ENCODE measurements at places on chromosomes 2 and 18. TPM values are rescaled to one million over a fixed set of nuclear protein-coding genes. Genes with fewer than 3 reads are reported as not detected.

Gene KCNG2
- not detected for total RNA-seq

Gene SRSF7
- total RNA-seq = 329 TPM

Gene LCT
- 0.03 TPM for total RNA-seq

Gene PROKR1
- not detected for total RNA-seq

Gene YPEL5
- total RNA-seq = 52.1 TPM

Gene FAM237A
- total RNA-seq = not detected

Gene FRZB
- not detected for total RNA-seq

Gene COBLL1
- 3.9 TPM for total RNA-seq

Gene PLCL1
- not detected for total RNA-seq

Gene GDF7
- 0.08 TPM for total RNA-seq

Gene MC4R
- not detected for total RNA-seq

Gene ERICH2
- not detected for total RNA-seq

Gene KCNG3
- 0.74 TPM for total RNA-seq

Gene NCOA1
- 9.9 TPM for total RNA-seq

Gene CNTNAP5
- not detected for total RNA-seq

Gene MOGAT1
- total RNA-seq = not detected

Gene CNDP1
- total RNA-seq = not detected

Gene DSG4
- not detected for total RNA-seq

Gene ZNF638
- 64.2 TPM for total RNA-seq

Gene MAPRE3
- total RNA-seq = 12.7 TPM

Gene GPR39
- total RNA-seq = 9.9 TPM

Gene KLHL29
- total RNA-seq = 3.7 TPM

Gene SPC25
- 20.3 TPM for total RNA-seq

Gene TMEM214
- total RNA-seq = 72.5 TPM

Gene NFU1
- 50.5 TPM for total RNA-seq

Gene RTP5
- total RNA-seq = not detected

Gene ASAP2
- 31.5 TPM for total RNA-seq

Gene SKOR2
- not detected for total RNA-seq

Gene CYP27A1
- total RNA-seq = 0.15 TPM

Gene NEB
- 0.12 TPM for total RNA-seq

Gene COL6A3
- total RNA-seq = 0.07 TPM

Gene TTL
- 41.4 TPM for total RNA-seq

Gene PRKAG3
- total RNA-seq = not detected

Gene CDH2
- 32.4 TPM for total RNA-seq

Gene SAG
- not detected for total RNA-seq

Gene SP140
- 0.45 TPM for total RNA-seq

Gene VPS54
- 15.0 TPM for total RNA-seq

Gene HOXD3
- 0.20 TPM for total RNA-seq

Gene CDCA7
- 50.3 TPM for total RNA-seq

Gene HOXD8
- total RNA-seq = 5.7 TPM

Gene NDC80
- total RNA-seq = 10.7 TPM

Gene C2orf78
- total RNA-seq = not detected

Gene CHCHD5
- 65.0 TPM for total RNA-seq

Gene DSC2
- 0.94 TPM for total RNA-seq

Gene CACNB4
- total RNA-seq = 0.13 TPM

Gene RBFA
- 31.3 TPM for total RNA-seq
